Fibroblast of skin of left quadriceps (primary cell): ENCODE measurements at places on chromosomes 11 and 22.

DNA sequence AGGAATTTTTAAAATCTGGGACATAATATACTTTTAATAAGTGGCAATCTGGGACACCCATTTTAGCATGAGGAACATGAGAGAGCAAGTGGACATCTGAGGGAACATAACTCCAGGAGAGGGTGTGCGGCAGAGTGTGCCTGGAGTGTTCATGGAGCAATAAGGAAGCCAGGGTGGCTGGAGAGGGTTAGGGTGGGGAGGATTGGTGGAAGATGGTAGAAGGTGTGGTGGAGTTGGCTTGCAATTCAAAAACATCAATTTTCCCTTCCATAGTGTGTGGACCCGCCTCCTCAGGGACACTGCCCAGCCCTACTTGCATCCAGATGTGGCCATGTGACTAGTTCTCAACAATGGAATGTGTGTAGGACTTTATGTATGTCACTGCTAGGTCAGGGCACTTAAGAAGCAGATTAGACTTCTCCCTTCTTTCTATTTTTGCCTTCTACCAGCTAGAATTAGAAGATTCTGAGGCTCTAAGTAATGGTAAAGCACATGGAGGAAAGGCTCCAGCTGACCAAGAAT is 4.4 kb upstream of the DENND5A start:
- no peak for DNase-seq

- DNase-seq, result no peak
Observed at GRCh38 chr22:32858121-32858703, 56.7 kb downstream of the TIMP3 start.

DNA sequence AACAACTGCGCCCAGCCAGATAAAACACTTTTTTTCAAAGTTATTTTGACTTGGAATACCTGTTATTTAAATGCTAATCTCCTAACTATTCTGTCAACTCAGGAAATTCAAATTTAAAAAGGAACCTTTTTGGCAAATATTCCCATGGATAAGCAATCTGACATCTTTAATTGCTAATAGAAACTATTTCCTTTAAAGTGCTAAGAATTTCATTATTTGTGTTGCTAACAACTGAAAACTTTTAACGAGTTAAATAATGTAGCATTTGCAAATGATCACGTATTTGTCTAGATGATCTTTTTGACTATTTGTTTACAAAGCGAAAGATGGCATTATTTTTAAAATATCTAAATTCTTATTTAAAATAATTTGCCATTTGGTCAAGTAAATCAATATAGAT is 28.8 kb downstream of the CSTF3 start:
- no peak for DNase-seq

DNA sequence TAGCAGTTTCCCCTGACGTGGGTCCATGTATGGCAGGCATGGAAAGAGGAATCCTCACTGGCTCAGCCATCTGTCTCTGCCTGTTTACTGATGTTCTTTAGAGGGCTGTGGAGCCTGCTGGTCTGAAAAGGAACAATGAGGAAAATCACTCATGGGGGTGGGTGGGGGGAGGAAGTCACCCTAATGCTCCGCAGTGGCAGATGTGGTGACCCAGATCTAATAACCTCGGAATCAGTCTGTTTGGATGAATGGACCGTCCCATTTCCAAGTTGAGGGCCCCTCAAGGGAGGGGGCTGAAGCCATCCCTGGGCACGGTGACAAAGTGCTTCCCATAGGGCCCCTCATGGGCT is 4.4 kb downstream of the BCR start:
- no peak for DNase-seq

DNA sequence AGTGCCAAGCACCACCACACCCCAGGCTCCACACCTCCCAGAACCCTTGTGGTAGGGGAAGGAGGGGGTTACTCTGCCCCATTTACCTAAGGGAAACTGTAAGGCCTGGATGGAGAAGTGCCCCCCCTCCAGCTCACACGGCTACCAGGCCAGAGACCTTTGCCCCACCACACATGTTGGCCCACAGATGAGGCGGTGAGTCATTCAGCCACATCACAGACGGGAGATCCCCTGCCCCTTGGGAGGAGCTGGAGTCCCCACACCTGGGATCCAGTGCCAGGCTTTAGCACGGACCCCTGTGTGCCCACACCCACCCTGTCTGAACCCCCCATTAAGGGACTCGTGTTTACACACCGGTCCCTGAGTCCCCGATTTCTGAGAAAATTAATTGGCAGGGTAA is 24.9 kb downstream of the CDKN1C start:
- DNase-seq, result no peak

DNA sequence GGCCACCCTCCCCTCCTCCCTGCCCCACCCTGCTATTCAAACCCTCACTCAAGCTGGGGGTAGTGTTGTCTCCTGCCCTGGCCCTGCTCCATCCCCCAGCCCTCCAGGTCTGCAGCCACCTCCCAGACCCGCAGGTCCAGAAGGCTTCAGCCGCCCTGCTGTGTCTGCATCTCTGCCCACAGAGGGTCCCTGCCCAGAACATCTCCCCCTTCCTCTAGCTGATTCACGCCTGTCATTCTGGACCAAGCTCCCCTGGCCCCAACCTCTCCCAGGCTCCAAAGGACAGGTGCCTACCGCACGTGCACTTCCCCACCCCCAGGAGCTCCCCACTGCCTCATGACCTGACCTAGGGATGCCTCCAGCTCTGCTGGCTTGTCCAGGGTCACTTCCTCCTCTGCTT is 16.0 kb upstream of the SHISAL1 start:
- no peak for DNase-seq

GRCh38 chr11:66035653-66036333 is 9.5 kb upstream of the CATSPER1 start:
- DNase-seq, result no peak

GRCh38 chr11:123041185-123041584 is 20.8 kb downstream of the HSPA8 start:
- no peak for DNase-seq

GRCh38 chr11:70671083-70671482 is 272.8 kb downstream of the CTTN start:
- DNase-seq, result no peak
